ENCODE measurements at places on chromosomes 2 and 18.
A peak's percentile ranks its signal among the peaks of the same experiment; 100 is the strongest.

DNA sequence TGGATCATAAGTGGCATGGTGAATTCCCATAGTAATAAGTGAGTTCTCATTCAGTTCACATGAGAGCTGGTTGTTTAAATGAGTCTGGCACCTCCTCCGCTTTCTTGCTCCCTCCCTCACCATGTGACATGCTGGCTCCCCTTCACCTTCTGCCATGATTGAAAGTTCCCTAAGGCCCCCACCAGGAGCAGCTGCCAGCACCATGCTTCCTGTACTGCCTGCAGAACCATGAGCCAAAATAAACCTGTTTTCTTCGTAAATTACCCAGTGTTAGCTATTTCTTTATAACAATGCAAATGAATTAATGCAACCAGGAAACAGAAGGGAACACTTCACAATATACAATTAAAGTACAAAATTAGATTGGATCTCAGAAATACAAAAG, 257.0 kb downstream of the MREG start:
- DNase-seq: no peak

GRCh38 chr2:224574423-224575084, 10.6 kb downstream of the CUL3 start:
- no peak for DNase-seq

DNA sequence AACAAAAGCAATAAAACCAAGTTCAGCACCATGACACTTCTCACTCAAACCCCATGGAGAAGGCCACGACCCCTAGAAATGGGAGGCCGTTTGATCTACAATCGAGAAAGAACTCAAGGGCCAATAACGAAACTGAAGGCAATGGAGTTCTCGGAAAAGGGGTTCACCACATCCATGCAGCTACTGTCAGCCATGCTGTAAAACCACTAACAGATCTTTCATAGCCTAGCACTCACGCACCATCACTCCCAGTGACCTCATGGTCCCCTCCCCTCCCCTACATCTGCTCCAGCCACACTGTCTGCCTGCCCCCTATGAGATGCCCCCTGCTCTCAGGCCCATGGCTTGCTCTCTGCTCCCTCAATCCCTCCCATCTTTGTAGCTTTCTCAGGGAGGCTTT, 135.3 kb downstream of the TMEM163 start:
- no peak for DNase-seq

DNA sequence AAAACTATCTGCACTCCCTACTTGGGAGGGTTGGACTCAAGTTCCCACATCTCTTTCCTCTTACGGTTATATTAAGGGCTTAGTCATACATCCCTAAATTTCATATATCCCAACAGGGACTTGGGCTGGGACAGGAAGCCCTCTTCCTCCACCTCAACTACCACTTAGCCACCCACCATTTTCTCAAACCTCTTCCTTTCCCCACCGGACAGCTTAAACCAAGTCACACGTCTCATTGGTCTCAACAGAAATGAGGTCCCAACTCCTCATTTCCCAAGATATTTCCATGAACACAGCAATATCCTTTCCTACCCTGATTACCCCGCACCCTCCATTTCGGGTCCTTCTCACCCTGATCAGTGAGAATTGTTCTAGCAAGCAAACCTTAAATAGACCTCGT, 736 bp downstream of the ZSCAN30 start:
- no peak for DNase-seq

GRCh38 chr18:31497836-31498573, at the start of gene DSG2:
DSG2 (plus strand) TSS chr18:31498177; CDS start chr18:31498252, 75 bp downstream.
- DNase-seq: peak; percentile 15

DNA sequence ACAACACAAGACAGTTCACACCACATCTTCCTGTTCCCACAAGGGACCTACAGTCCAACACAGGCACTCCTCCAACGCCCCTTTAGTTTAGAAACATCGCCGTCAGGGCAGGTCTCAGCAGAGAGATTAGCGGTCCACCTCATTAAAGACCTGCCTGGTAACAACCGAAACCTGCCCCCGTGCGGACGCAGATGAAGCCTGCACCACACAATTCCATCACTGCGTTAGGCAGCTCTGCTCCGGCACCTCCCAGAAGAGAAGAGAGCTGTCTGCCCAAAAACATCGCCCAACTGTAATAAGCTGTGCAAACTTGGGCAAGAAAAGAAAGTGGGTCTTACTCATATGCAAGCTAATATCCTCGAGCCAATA, 32.7 kb downstream of the ZNF516 start:
- no peak for DNase-seq

GRCh38 chr18:615773-616172, 19.0 kb downstream of the CLUL1 start:
- DNase-seq: no peak

DNA sequence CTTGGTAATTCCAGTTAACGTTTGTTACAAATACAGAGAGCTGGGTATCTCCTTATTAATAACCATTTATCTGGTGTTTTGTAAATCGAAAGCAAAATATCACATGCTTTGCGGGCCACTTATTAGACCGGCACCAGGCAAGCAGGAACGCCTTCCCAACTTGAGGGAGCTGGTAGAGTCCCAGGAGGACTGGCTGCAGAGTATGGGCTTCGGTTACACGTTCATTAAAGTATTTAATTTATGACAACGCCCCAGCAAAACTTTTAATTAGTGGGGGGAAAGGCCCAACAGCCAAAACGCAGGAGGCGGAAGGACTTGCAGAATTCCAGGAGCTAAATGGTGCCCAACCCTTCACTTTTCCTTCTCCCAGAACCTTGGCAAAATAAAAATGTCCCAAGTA, 3.7 kb downstream of the SMAD7 start:
- DNase-seq: no peak

- peak; percentile 58 for DNase-seq
Observed at GRCh38 chr2:239882331-239882732, 142.8 kb downstream of the NDUFA10 start.

DNA sequence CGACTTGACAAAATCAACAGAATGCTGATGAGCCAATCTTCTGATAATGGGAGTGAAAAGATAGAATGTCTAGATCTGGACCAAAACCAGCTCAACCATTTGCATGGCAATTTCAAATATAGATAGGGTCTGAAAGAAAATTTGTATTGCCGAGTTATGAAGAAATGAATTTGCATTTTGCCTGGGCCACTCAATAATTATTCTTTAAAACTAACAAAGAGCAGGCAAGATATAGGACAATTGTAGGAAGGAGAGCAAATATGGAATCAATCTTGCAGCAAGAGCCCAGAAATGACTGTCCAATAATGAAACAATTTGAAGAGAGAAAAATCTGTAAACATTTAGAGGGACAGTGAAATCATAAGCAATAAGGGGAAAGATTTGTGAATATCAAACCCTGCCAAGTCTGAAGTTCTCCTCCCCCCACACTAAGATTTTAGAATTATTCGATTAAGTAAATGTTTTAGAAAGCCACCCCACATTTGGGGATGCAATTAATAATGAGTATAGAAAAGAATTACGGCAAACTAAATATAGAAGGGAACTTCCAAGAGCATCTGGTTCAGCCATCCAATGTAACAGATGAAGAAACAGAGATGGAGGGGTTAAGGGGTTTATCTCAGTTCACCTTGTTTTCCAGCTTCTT, 377.4 kb downstream of the SETBP1 start:
- no peak for DNase-seq

- no peak for DNase-seq
Observed at GRCh38 chr2:36653967-36654694, 42.4 kb upstream of the VIT start.

Data from Jurkat, Clone E6-1 (cell line).